ENCODE measurements at places on chromosomes 2 and 18. TPM values are rescaled to one million over a fixed set of nuclear protein-coding genes. Genes with fewer than 3 reads are reported as not detected.

The ZNF521 gene
- 57.8 TPM for polyA plus RNA-seq

The MYL12A gene
- polyA plus RNA-seq: 336 TPM

The SCN2A gene
- 0.43 TPM for polyA plus RNA-seq

The FOXI3 gene
- 0.08 TPM for polyA plus RNA-seq

The CCDC102B gene
- polyA plus RNA-seq: 16.1 TPM

The RNPEPL1 gene
- polyA plus RNA-seq: 20.9 TPM

The REG1B gene
- not detected for polyA plus RNA-seq

The HOXD12 gene
- not detected for polyA plus RNA-seq

The LAMA1 gene
- polyA plus RNA-seq: 13.5 TPM

The COL6A3 gene
- 761 TPM for polyA plus RNA-seq

The FMNL2 gene
- 90.0 TPM for polyA plus RNA-seq

The CHMP1B gene
- 38.9 TPM for polyA plus RNA-seq

The LRATD1 gene
- polyA plus RNA-seq: 16.3 TPM

The RBMS1 gene
- polyA plus RNA-seq: 119 TPM

The SOCS6 gene
- polyA plus RNA-seq: 24.1 TPM

The ATP8B1 gene
- polyA plus RNA-seq: 19.6 TPM

The TPRKB gene
- 72.3 TPM for polyA plus RNA-seq

Measured in left lung (tissue), 14 donors.